ENCODE measurements at places on chromosomes 2 and 18.

GRCh38 chr2:183606718-183607085 is 482.5 kb downstream of the NUP35 start:
- no peak for DNase-seq

DNA sequence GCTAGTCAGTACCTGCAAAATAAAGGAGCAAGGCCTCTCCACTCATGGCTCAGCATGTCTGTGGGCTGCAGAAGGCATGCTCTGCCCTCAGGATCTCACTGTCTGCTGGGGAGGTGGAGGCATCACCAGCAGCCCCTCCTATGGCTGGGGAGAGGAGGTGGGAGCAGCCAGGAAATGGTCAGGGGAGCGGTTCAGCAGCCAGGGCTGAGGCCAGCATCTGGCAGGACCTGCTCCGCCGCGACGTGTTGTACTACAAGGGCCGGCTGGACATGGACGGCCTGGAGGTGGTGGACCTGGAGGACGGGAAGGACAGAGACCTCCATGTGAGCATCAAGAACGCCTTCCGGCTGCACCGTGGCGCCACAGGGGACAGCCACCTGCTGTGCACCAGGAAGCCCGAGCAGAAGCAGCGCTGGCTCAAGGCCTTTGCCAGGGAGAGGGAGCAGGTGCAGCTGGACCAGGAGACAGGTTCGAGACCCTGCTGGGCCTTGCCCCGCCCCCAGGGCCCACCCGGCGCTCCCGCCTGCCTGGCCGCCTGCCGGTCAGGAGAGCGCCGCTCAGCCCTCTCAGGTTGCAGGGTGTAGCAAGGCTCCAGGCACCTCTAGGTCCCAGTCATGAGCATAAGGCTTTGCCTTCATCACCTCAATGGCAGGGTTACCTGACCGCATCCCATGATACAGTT is 49.0 kb downstream of the FAM168B start:
- no peak for DNase-seq

- DNase-seq, result peak; percentile 81
These were observed 4.0 kb downstream of the ID2 start for GRCh38 chr2:8685697-8686358.

DNA sequence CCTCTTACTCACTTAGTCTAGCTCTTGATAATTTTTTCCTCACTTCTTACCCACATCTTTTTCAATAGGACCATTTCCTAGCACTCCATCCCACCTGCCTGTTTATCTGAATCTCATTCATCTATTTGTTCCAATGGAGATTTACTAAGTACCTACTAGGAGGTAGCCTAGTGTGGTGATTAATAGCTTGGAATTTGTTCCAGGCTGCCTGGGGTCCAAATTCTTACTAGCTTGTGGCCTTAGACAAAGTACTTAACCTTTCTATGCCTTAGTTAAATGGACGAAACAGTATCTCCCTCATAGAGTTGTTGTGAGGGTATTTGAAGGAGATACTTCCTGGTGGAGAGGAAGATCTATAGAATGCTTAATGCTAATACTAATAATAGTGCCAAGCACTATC is 42.9 kb upstream of the SERTAD2 start:
- DNase-seq, result no peak

GRCh38 chr2:158905784-158906183 is 62.7 kb upstream of the TANC1 start:
- DNase-seq, result no peak

- DNase-seq, result no peak
These were observed 2.6 kb downstream of the C2orf72 start for GRCh38 chr2:231039821-231040364.

DNA sequence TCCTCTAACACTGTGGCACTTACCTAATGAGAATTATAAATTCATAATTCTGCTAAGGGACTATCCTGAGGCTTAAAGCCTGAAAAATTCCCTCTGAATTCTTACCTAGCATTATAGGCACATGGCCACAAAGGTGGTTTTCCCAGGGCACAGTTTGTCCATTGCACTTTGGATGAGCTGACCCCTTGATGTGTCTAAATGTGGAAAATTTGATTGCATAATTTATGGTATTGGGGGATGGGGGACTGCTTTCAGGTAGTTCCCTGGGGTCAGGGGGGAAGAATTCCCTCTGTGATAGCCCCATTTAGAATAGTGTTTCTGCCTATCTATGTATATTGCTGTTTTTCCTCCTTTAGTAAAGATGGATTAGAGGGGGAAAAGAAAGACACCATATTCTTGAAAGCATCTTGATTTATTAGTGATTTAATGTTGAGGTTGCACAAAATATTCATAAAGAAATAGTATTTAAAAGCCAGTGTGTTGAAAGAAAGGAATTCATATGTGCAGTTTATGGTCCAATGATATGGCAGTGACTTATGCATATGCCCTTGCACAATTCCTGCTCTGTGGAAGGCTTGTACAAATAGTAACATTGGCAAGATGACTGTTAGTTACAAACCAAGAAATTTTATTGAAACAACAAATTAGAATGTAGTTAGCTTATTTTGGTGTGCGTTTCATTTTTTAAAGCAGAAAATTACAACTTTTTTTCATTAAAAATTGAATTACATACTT is 8.7 kb upstream of the HTR2B start:
- DNase-seq, result no peak

GRCh38 chr2:218872645-218873358 is 7.8 kb upstream of the WNT10A start:
- DNase-seq, result no peak

DNA sequence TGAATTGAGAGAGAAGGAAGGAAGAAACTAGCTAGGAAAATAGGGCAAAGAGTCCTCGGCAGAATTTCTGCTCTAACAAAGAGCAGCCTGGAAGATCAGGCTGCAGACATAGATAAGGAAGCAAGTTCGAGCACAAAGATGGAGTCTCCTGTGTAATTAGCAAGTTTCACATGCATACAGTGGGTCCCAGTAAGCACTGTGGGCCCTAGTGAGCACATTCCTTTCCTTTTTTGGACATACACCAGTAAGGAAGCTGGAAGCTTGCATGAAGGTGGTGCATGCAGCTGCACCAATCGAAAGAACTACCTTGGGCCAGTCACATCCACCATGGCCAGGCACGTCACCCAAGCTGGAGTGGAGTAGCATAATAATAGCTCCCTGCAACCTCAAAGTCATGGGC is 109.7 kb downstream of the NOL4 start:
- no peak for DNase-seq

DNA sequence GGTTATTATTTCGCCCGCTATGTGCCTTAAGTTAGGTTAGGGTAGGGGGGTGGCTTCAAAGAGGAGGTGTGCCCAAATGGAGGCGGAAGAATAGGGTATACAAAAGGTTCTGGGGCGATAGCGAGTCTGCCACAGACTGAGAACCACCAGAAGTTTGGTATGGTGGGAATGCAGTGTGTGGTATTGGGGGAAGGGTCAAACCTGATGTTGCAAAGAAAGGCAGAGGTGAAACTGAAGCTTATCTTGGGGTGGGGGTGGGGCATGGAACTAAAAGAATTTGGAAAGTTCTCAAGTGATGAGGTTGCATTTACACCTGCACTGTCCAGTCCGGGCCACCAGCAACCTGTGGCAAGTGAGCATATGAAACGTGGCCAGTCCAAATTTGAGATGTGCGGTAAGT is 11.8 kb upstream of the CCBE1 start:
- DNase-seq, result no peak

DNA sequence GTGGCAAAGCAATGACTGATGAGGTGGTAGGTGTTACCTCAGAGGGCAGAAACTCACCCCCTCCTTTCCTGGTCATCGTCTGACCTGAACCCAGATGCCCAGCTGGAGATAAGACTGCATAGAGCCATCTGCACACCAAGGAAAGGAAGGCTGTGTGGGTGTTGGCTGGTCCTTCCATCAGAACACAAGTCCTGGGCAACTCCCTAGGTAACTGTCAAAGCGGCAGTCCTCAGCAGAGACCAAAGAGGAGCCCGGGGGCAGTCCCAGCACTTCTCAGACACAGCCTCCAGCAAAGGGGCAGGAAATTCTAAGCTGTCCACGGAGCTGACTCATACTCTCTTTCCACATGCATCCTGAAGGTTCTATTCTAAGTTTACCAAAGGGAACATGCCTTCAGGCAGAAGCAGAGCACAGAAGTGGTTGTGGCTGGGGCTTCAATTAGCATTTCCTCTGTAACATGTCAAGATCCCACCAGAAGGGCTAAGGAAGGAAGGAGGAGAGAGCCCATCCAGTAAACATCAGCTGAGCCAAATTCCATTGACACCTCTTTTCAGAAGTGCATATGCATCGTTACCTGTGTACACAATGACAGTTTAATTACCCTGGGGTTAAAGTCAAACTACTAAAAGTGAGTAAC is 54.7 kb downstream of the SPRED2 start:
- no peak for DNase-seq
